ENCODE measurements at places on chromosomes 13 and 19.
A peak's percentile ranks its signal among the peaks of the same experiment; 100 is the strongest.

DNA sequence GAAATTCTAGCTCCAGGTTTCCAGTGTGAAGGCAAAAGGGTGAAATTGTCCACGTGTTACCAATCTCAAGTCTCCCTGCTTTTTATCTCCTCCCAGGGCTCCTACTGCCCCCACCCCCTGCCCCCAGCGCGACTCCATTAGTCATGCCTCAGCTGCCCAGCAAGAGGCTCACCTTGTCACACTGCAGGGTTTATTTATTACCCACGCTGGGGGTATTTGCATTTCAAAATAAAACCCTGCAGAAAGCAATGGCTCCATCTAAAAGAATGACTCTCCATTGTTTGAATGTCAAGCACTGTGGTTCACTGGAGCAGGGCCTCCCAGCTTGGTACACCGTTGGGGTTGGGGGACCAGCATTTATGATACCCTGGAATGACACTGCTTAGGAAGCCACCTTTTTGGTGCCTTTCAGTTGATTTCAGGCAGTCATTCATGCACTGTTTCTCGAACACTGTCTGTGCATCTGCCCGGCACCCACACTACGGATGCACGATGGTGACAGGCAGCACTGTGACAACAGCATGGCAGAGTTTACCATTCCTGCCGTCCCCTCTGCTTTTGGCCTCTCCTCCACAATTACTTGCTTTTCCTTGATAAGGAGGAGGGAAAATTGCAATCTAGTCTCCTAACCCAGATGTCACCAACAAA is 9.9 kb upstream of the POP4 start:
- no peak for DNase-seq

DNA sequence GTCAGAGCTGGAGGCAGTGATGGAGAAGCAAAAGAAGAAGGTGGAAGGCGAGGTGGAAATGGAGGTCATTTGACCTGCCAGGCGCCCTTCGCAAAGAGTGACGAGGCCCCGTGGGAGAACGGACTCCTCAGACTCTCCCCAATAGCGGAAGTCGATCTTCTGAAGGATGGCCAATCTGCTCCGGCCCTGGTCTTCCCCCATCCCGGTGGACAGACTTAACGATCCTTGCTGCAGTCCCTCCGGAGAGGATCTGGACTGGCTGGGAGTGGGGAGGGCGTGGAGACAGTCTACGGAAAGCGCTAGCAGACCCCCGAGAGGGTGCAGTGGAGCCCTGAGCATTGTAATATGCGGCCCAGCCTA is 11.9 kb downstream of the EPS8L1 start:
- no peak for DNase-seq

- DNase-seq, result peak; percentile 5
Observed at GRCh38 chr13:92843549-92843948, 383.1 kb upstream of the GPC6 start.

DNA sequence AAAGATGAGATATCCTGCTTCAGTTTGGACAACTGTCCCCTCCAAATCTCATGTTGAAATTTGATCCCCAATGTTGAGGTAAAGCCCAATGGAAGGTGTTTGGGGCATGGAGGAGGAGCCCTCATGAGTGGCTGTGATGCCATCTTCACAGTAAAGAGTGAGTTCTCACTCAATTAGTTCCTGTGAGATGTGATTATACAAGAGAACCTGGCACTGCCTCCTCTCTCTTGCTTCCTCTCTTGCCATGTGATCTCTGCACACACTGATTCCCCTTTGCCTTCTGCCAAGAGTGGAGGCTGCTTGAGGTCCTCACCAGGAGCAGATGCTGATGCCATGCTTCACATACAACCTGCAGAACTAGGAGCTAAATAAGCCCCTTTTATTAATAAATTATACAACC is 86.9 kb downstream of the HSPH1 start:
- DNase-seq, result no peak

DNA sequence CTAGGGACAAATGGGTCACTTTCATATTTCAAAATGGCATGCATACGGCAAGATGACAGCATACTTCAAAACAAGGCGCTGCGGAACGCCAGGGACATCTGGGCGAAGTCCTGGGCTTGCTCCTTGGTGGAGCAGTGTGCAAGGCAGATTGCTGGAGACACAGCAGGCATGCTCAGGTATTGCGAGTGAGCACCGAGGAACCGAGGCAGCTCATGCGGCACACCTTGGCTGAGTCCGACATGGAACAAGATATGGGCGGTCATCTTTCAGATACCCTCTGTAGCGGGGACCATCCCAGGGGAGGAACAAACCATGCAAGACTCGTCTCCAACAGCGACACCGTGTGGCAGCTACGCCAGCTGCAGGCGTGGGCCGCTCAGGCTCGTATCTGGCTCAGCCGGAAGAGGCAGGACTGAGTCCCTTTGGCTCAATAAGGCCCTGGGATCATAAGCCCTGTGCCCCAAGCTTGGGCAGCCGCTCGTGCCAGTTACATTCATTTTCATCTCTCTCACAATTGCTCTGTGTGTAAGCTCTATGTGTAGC is 112.4 kb downstream of the NUFIP1 start:
- no peak for DNase-seq

GRCh38 chr13:35771898-35772297 is 295.4 kb upstream of the MAB21L1 start:
- DNase-seq, result peak; percentile 55

GRCh38 chr13:108827646-108828045 is 198.2 kb downstream of the MYO16 start:
- no peak for DNase-seq

GRCh38 chr13:53189162-53189561 is 160.5 kb downstream of the OLFM4 start:
- no peak for DNase-seq

GRCh38 chr13:40124633-40125015 is 469.2 kb downstream of the COG6 start:
- DNase-seq, result no peak

GRCh38 chr13:114282041-114282670 is 755 bp downstream of the UPF3A start:
- DNase-seq, result peak; percentile 70

DNA sequence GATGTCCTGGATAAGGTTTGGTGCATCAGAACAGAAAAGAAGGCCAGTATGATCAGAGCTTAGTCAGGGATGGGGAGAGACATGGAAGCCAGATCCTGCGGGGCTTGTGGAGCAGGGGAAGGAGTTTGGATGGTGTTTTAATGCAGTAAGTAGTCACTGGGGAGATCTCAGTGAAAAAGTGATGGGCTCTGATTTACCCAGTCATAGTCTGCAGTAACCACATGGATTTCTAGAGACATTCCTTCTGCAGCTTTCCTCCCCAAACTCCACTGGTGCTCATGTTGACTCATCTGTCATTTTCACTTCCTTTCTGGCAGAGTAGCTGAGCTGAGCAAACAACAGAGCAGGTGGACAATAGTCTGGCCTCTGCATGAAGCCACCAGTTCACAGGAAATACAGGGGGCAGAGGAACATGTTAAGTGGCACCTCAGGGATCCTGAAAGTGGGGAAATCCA is 144.1 kb downstream of the DPF1 start:
- peak; percentile 65 for DNase-seq

DNA sequence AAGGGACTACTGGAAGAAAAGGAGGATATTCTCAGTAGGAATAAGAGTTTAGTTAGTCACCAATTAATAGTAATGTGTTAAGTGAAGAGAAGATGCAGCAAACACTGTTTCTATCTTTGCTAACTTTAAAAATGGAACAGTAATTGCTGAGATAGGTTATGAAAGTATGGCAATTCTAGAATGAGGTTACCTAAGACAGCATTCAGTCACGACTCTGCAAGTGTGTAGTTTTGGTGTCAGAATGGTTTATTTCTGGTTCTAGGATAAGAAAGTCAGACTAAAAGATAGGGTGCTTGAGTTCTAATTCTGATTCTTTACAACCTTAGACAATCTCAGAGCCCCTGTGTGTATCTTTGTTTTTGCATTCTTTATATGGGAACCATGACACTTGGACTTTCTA is 138.1 kb downstream of the POU4F1 start:
- no peak for DNase-seq

- no peak for DNase-seq
Observed at GRCh38 chr13:74114641-74115040, 19.6 kb downstream of the KLF12 start.

GRCh38 chr13:44618326-44618725 is 42.2 kb upstream of the TSC22D1 start:
- no peak for DNase-seq

DNA sequence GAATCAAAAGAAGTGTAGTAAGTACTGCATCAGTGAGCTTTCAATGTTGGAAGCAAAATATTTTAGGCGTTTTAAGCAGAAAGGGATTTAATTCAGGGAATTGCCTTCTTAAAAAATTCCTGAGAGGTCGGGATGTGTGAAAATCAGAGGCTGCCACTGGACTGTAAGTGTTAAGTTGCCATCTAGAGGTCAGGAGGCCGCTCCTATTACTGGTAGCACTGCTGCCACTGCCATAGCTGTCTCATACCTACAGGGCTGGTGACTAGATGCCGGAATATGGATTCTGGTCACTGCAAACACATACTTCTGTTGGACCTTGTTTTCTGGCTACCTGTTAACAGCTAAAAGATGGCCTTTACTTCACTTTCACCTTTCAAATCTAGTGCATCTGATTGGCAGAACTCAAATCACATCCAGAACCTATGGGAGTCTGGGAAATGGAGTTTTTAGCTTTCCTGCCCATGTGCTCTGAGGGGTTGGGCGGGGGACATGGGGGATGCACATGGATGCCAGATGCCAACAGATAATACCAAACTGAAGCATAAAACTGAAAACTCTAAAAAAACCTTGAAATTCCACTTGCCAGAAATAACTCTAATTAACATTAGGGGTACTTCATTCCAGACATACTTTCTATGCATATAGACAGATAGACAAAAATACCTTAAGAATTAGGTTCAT is 29.8 kb downstream of the DGKH start:
- no peak for DNase-seq

DNA sequence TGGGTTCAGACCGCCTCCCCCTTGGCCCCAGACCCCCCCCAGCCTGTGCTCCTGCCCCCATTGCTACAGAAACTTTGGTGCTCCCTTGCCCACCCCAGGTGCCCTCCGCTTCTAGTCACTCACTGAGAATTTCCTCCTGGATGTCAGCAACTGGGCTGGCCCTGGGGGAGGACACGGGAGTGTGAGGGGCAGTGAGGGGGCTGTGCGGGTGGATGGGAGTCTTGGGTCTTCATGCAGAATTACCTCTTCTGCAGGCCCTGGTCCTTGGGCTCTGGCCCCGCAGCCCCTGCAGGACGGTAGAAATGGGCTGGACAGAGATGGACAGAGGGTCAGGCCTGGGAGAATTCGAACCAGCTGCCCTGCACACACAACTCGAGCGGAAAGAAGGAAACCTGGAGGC is 4.8 kb downstream of the LILRB5 start:
- DNase-seq, result no peak

DNA sequence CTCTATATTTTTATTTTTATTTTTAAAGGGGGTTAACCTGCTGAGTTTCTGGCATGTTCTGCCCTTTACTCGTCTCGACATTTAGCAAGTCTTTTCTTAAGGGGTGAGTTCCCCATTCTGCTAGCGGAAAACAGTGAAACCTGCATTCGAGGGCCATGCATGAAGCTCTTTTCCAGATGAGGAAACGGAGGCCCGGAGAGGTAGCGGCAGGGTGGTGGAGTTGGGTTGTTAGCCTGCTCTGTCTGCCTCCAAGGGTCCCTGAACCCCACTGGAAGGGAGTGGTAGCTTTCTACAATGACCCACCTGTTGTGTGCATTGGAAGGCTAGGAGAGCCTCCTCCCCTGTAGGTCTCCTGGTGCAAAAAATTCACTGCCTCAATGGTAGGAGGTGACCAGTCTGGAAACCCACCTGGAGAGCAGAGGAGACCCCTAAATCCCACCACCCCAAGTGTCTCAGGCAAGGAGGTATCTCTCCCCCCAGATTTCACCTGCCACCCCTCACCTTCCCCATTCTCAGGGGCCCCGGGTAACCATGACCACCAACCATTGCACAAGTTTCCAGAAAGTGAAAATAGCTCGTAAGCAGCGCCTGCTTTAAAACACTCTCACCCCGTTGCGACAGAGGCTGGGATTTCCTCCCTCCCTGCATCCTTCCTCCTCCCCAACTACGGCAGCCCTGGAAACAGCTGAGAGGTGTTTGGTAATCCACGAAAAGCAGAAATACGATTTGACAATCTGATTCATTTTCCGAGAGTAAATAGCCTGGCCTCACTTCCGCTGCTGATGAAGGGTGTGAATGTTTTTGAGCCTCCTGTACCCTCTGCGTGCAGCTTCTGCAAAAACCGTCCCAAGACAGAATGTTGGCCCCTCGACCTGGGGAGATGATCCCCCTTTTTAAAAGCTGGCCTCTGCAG is 3.5 kb downstream of the KLF2 start:
- peak; percentile 72 for DNase-seq

- peak; percentile 94 for DNase-seq
Observed at GRCh38 chr13:100694722-100695508, 20.3 kb upstream of the TMTC4 start.

- DNase-seq, result no peak
Observed at GRCh38 chr13:24680258-24680920, at the start of gene ATP12A. Gene ATP12A, plus strand, starts transcription at chr13:24680408. Its CDS starts 336 bp downstream, at chr13:24680744.

- peak; percentile 14 for DNase-seq
Observed at GRCh38 chr19:28710278-28710677, 502.7 kb downstream of the UQCRFS1 start.

DNA sequence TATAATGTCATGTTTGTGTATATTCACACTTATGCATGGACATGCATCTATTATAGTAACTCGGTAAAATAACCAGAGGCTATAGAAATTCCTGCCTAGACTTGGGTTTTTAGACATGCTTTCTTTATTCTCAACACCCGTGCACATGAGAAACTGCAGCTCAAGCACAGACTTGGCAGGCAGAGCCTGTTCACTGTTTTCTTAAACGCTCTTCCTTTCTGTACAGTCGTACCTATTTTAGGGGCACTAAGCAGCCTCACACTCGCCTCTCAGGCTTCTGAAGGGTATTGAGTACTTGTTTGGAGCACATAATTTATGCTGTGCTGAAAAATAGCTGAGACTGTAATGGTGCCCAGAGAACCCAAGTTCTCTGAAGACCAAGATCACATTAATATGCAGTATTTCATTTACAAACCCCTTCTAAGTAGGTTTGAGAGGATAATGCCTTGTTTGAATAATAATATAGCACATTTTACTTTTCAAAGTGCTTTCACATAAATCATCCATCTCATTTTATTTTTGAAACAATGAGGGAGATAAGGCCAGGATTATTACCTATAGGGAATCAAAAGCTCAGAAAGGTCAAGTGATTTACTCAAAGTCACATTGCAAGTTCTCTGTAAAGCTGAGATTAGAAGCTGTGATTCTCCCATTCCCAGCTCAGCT is 429.9 kb downstream of the SPRY2 start:
- no peak for DNase-seq
